NCI-H345 (cell line): ENCODE measurements at places on chromosomes 7 and 10.

- peak; percentile 70 for DNase-seq
Observed at GRCh38 chr7:140810830-140811556, 113.7 kb downstream of the BRAF start.

DNA sequence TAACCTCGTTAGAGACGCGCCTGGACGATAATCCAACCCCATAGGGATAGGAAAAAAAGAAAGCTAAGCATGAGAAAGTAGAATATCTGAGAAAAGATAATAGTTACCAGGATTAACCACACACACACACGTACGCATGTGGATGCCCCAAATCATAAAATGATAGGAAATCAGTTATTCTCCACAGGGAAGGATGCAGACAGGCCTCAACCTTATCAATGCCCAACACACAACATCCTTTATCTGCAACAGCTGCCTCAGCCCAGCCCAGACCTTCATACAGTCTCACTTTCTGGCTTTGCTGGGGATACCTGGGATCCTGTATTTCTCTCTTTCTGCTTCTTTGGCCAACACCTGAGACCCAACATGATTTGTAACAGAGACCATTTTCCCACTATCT, 123.0 kb downstream of the NOC3L start:
- DNase-seq = no peak

DNA sequence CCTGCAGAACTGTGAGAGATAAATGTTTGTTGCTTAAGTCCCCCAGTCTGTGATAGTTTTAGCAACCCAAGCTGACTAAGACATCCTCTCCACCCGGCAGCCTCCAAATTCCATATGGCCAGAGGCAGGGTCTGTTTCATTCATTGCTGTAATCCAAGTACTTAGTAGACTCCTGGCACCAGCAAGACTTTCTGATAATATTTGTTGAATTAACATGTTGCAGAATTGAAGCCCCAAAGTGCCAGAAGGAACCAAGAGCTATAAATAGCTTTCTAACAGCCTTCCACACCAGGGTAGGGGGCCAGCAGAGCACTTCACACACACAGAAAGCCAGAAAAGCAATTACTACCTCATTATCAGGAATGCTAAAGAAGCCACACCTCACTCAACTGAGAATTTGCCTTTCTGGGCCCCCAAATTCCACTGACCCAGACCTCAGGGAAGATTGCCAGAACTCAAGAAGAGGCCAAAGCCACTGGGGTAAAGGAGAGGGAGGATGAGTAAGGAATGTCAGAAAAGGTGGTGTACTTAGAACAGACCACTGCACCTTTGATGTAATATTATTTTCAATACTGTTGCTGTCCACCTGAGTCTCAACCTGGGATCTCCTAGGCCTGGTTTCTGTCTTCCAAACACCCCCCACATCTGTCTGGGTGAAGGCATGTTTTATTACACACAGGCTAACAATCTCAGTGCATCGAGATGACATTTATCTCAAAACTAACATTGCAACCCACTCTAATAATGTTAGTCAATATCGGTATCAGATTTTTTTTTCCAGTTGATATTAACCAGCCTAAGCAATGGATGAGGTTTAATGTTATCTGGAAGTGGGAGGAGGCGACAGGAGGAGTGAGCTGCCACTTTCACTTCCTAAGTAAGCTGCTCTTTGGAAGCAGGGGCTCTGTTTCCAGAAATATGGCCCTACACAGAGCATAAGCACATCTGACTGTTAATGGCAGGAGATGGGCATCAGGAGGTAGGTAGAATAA, 5.5 kb downstream of the NOD1 start:
- no peak for DNase-seq

DNA sequence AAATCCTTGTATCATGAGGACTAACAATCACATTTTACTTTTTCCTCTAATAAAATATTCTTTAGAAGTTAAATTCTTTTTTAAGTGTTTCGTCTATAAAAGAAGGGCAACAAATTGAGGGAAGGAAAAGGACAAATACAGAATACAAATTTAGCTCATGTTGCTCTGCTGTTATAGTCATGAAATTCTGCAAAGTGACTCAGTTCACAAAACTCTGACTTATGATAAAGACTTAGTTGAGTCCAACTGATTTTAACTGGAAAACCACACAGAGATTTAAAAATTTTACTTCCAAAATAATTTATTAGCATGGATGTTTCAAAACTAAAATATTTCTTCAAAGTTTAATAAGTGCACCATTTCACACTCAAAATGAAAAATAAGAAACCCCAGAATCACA, 75.0 kb upstream of the GPR22 start:
- no peak for DNase-seq

- DNase-seq = no peak
Observed at GRCh38 chr7:47149971-47150370, 431.9 kb downstream of the TNS3 start.

GRCh38 chr7:12351843-12352242, 51.8 kb downstream of the VWDE start:
- no peak for DNase-seq

DNA sequence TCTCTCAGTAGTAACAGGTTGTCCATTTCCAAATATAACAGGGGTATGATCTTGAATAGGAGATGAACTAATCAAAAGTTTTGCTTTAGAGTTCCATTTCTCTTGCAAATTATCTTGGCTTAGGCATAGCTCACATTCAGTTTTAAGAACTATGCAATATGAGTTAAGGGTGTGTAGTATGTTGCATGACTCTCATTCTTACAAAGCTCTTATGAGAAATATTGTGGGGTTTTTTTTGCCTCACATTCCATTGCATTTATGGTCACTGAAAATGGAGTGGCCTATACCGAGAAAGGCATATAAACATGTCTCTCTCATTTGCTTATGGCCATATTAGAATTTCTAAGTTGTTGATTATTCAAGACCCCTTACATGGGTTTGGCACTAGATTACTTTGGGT, 48.5 kb upstream of the LAMB1 start:
- no peak for DNase-seq

- no peak for DNase-seq
Observed at GRCh38 chr10:5549462-5550249, 24.9 kb downstream of the CALML3 start.

GRCh38 chr7:114478384-114478783, 63.8 kb downstream of the FOXP2 start:
- no peak for DNase-seq

DNA sequence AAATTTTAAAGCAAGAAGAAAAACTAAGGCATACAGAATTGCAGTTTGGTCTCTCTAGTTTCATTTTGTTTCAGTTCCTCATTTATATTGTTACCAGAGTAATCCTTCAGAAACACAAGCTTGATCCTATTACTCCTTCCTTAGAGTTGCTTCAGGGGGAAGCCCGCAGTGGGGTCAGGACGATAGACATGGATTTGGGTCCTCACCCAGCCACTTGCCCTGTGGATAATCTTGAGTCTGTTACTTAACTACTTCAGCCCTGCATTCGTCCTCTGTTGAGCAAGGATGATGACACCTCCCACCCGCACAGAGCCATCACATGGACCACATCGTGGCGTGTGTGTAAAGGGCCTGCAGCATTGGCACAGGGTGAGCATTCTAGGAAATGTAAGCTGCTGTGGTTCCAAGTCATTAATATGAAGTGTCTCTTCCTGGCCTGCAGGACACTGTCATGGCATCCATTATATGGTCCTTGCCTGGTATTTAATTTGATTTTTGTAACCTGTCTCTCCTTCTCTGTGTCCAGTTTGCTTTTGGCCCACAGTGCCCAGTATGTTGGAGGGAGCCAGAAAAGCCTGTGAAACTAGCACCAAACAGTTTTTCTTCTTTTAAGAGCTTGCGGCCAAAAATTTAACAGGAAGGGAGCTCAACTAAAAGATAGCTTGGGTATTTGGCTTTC, 111.2 kb downstream of the EEPD1 start:
- no peak for DNase-seq

DNA sequence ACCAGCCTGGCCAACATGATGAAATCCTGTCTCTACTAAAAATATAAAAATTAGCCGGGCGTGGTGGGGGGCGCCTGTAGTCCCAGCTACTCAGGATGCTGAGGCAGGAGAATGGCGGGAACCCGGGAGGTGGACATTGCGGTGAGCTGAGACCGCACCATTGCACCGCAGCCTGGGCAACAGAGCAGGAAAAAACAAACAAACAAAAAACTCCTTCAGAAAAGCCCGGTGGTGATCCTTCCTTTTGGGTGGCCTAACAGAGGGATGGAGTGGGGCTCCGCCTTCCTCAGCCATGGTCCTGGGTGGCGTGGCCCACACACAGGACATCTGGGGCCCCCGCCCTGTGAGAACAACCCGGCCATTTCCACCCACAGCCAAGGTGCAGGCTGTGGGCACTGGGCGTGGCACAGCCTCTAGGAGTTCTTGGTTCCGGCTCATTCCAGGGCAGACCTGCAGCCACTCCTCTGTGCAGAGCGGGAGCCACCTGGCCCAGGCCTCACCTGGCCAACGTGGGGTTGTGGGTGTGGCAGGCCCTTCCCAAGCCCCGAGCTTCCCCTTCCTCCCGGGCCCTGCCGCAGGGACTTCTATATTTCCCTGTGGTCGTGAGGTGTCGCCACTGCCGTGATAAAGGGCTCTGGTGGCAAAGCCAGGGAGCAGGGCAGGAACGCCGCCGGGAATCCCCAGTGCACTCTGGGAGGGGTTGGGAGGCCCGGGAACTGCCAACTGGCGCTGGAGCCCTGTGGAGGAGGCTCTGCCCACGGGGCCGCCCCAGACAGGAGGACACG, 37.6 kb downstream of the GET4 start:
- no peak for DNase-seq

DNA sequence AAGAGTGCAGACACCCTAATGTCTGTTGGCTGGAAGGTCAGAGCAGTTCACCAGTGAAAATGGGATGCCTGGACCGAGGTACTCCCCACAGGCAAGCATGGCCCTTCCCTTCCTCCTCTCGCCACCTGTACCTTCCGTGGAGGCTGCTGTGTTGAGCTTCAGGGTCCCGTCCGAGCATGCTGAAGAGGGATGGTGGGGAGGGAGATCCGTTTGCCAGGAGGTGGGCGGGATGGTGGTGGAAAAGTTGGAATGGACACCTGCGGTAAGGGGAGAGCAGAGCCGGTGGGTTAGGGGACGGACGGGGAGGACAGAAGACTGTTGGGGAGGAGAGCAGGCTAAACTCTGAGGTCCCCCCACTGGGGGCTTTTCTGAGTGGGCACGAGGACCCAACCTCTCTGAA, 15.9 kb upstream of the ZNF777 start:
- DNase-seq = no peak

DNA sequence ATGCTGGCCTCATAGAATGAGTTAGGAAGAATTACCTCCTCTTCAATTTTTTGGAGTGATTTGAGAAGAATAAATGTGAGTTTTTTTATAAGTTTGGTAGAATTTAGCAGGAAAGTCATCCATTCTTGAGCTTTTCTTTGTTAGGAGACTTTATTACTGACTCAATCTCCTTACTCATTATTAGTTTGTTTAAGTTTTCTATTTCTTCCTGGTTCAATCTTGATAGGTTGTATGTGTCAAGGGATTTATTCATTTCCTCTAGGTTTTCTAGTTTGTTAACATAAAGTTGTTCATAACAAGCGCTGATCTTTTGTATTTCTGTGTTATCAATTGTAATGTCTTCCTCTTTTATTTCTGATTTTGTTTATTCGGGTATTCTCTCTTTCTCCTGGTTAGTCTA, 47.4 kb downstream of the BICC1 start:
- DNase-seq = no peak

DNA sequence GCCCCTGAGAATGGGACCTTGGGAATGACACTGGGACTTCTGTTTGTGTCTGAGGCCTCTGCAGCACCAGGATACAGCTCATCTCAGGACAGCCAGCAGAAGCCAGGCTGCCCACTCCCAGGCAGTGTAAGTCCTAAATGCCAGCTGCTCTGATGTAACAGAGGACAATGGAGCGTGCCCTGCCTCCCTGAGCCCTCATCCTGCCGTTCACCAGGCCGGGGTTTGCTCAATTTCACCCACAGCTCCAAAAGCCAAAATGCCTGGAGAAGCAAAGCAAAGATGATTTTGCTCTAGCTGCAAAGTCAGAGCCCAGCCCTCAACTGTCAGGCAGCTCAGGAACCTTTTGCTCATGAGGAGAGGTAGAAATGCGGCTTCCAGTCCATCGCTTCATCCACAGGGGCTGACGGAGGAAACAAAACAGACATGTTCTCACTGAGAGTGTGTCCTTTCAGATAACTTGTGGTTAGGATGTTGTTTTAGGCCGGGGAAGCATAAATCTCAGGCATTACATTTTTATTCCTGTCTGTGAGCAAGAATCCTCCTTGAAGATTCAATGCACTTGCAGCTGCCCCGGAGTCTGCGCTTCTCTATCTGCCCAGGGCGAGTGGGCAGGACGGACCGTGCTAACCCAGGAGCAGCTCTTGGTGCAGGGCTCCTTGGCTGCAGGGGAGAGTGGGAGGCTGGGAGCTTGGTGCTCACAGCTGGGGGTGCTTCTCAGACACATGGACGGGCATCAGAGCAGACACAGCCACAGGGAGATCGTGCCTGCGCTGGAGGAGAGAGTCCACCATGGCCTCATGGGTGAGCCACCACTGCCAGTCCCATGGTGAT, 83.2 kb upstream of the CHST15 start:
- peak; percentile 1 for DNase-seq

DNA sequence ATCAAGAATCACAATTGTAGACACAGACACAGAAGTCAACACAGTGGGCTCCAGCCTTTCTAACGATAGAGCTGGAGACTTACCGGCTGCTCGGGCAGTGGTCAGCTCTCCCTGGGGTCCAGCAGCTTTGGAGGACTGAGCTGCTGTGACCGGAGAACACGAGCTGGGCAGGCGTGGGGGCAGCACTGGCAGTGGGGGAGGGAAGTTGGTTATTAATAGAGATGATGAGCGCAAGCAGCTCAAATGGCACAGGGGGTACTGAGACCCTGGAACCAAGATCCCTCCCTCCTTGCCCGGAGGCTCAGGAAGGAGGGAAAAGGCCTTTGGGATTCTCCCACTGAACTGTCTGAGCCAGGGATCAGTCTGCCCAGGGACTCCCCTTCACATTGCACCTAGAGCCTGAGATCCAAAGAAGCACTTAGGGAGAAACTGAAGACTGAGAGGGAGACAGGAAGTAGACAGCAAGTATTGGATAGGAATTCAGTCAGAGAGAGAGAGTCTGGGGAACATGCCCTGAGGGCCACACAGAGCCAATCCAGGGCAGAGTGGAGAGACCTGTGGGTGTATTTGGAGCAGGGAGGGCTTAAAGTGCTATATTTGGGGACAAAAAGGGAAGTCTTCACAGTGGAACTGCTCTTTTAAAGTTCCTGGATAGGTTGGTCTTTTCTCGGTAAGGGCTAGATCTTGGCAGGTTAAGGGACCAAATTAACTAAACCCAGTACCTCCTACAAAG, at the start of gene MYOZ1:
MYOZ1 (minus strand) TSS at position 147 of the 733 bp plus-strand sequence. CDS start 1,457 bp downstream, outside the sequence.
- no peak for DNase-seq

- no peak for DNase-seq
Observed at GRCh38 chr10:19546224-19546623, 270.0 kb upstream of the PLXDC2 start.

- DNase-seq = no peak
Observed at GRCh38 chr7:124250297-124251034, 217.6 kb upstream of the TMEM229A start.

DNA sequence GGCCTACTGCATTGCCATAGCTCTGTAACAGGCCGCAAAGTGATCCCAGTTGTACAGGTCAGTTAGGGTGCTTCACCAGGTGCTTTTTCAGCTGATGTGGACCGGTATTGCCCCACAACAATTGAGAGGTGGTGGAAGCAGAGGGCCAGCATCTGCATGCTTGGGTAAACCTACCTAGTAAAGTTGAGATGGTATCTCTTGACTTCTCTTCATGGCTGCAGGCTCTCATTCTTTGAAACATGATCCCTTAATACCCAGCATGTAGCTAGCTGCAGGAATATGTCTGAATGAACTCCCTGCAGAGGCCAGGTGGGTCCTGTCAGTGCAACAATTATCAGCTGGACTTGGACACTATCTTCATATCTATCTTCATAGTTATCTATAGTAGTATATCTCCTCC, 60.7 kb upstream of the CCDC6 start:
- DNase-seq = peak; percentile 70

- peak; percentile 41 for DNase-seq
Observed at GRCh38 chr7:82539969-82540368, 96.4 kb upstream of the CACNA2D1 start.
